ENCODE measurements at places on chromosomes 12 and 14. TPM values are rescaled to one million over a fixed set of nuclear protein-coding genes. Genes with fewer than 3 reads are reported as not detected.

TMEM30B gene
- total RNA-seq, result 46.9 TPM

DNA sequence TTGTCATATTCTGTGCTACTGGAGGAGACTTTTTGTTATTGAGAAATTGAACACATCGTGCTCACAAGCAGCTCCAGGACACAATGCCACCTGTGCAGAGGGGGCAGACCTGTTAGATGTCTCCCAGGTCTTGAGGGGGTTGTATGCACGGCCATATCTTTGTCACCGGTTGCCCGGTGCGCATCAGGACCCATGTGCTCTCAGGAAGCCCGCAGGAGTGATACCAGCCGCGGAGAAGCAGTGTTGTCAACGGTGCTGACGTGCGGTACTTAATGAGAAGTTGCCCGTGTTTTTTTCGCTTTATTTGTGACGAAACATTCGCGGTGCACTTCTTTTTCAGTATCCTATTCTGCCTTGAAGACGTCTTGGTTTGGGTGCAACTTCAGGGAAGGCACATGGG lies 128.2 kb upstream of the RTL1 start:
- no peak overlapping the region for H3K4me3 ChIP-seq
- H3K27me3 ChIP-seq, result no peaks in the 10 kb centered on the region
- no peaks in the 10 kb centered on the region for H3K4me1 ChIP-seq
- DNase-seq, result no peak

- no peak overlapping the region for H3K27ac ChIP-seq
- no peaks in the 10 kb centered on the region for H3K4me1 ChIP-seq
- H3K27me3 ChIP-seq, result no peaks in the 10 kb centered on the region
- no peaks in the 10 kb centered on the region for H3K36me3 ChIP-seq
- DNase-seq, result no peak
- H3K4me3 ChIP-seq, result no peak overlapping the region
Observed at GRCh38 chr12:78430551-78430950, 434.0 kb upstream of the SYT1 start.

DNA sequence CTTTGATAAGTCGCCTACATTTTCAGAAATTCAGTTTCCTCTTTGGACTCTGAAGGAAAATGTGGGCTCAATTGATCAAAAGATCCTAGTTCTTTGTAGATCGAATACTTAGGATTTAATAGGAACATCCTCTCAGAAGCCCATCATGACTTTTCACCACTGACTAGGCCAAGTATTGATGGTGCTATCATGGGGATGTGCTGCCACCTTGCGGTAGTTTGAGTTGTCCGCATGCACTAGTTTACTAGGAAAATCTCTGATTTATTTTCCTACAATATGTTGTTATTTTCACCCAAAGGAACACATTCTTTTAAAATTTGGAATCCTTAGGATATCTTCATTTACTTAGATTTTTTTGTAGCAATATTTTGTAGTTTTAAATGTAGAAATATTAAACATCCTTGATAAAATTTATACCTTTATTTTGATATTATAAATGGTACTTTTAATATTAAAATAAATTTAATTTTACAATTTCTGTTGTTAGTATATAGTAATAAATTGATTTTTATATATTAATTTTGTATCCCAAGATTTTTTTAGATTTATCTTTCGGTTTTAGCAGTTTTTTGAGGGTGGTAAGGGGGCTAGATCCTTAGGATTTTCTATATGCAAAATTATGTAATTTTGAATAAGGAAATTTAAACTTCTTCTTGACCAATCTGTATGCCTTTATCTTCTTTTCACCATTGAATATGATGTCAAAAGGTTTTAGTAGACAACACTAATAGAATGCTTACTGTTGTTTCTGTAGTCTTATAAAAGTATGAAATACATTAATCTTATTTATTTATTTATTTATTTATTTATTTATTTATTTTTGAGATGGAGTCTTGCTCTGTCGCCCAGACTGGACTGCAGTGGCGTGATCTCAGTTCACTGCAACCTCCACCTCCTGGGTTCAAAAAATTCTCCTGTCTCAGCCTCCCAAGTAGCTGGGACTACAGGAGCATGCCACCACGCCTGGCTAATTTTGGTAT lies 52.9 kb upstream of the OR9K2 start:
- no peak overlapping the region for H3K27ac ChIP-seq
- no peaks in the 10 kb centered on the region for H3K27me3 ChIP-seq
- no peak overlapping the region for H3K4me3 ChIP-seq
- H3K36me3 ChIP-seq, result no peaks in the 10 kb centered on the region
- H3K4me1 ChIP-seq, result no peaks in the 10 kb centered on the region

DNA sequence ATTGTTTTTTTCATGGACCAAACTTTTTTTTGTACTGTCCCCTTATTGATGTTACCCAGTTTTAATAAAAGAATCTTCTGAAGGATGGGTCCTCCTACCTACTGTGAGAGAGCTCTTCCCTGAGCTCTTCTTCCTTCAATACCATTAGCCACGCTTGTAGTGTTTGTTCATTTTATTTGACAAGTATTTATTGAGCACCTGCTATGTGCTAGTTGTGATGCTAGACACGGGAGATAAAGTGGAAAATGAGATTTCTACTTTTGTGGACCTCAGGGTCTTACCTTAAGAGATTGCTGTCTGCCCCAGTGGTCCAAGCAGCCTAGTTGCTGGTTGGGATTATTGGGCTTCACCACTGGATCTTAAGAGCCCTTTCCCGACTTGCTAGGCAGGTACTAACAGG lies 3.2 kb upstream of the GPD1 start:
- H3K4me3 ChIP-seq, result no peak overlapping the region
- peaks cover 5% of the 10 kb centered on the region for H3K36me3 ChIP-seq
- no peak for DNase-seq
- no peak overlapping the region for H3K27ac ChIP-seq
- H3K4me1 ChIP-seq, result peaks cover 17% of the 10 kb centered on the region
- no peaks in the 10 kb centered on the region for H3K27me3 ChIP-seq
